ENCODE measurements at places on chromosomes 12 and 14. TPM values are rescaled to one million over a fixed set of nuclear protein-coding genes. Genes with fewer than 3 reads are reported as not detected.

EXOC3L4 gene
- 0.82 TPM for total RNA-seq

CCDC38 gene
- total RNA-seq, result not detected

TNFAIP2 gene
- total RNA-seq, result 11.8 TPM

LGR5 gene
- under 0.01 TPM for total RNA-seq

APOF gene
- total RNA-seq, result not detected

OASL gene
- total RNA-seq, result not detected

C12orf42 gene
- 1.2 TPM for total RNA-seq

PTPRQ gene
- 0.82 TPM for total RNA-seq

ABCC9 gene
- 13.0 TPM for total RNA-seq

RFLNA gene
- total RNA-seq, result 7.7 TPM

KLRB1 gene
- not detected for total RNA-seq

NGB gene
- 4.9 TPM for total RNA-seq

KRT75 gene
- total RNA-seq, result not detected

NKX2-1 gene
- total RNA-seq, result 0.82 TPM

CCDC198 gene
- total RNA-seq, result not detected

LIN52 gene
- 18.3 TPM for total RNA-seq

SERPINA6 gene
- total RNA-seq, result not detected

RHOJ gene
- total RNA-seq, result 4.5 TPM

PRPH gene
- 0.82 TPM for total RNA-seq

KCNH5 gene
- total RNA-seq, result 24.5 TPM

GPR84 gene
- total RNA-seq, result not detected

CLEC4D gene
- total RNA-seq, result under 0.01 TPM

TAS2R7 gene
- total RNA-seq, result 0.41 TPM

MANSC1 gene
- 2.4 TPM for total RNA-seq

CABP1 gene
- 2.0 TPM for total RNA-seq

HOXC12 gene
- not detected for total RNA-seq

ADGRD1 gene
- 4.5 TPM for total RNA-seq

MYF5 gene
- total RNA-seq, result not detected

SMCO2 gene
- not detected for total RNA-seq

SLC25A21 gene
- total RNA-seq, result 6.1 TPM

GLI1 gene
- under 0.01 TPM for total RNA-seq

ACYP1 gene
- 17.9 TPM for total RNA-seq

POTEM gene
- total RNA-seq, result not detected

SDR9C7 gene
- 0.41 TPM for total RNA-seq

FAM222A gene
- 2.9 TPM for total RNA-seq

SMIM41 gene
- not detected for total RNA-seq

FOXN4 gene
- total RNA-seq, result under 0.01 TPM

STAT6 gene
- 2.4 TPM for total RNA-seq

RNASE3 gene
- not detected for total RNA-seq

MCRS1 gene
- 35.9 TPM for total RNA-seq

HDAC7 gene
- total RNA-seq, result 4.9 TPM

TXNDC16 gene
- total RNA-seq, result 77.9 TPM

SPIC gene
- total RNA-seq, result not detected

HVCN1 gene
- 7.3 TPM for total RNA-seq
